ENCODE measurements at places on chromosomes 7 and 10.

DNA sequence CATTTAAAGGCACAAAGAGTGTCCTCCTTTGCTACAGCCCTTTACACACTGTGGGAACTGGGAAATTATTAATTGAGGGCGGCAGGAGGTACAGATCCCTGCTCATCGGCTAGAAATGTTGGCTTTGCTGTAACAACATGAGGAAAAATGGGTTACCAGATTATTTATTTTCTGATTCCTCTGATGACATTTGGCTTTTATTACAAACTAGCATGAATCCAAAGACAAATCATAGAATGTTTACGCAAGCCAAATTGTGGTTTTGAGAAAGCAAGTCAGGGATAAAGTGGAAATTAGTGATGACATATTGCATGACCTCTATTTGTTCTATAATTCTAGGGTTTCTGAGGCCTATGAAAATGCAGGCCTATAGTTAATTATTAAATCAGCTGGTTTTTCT, 126.1 kb upstream of the TMEM196 start:
- DNase-seq = no peak

- DNase-seq = no peak
These were observed 395.4 kb downstream of the GATA3 start for GRCh38 chr10:8449909-8450308.

DNA sequence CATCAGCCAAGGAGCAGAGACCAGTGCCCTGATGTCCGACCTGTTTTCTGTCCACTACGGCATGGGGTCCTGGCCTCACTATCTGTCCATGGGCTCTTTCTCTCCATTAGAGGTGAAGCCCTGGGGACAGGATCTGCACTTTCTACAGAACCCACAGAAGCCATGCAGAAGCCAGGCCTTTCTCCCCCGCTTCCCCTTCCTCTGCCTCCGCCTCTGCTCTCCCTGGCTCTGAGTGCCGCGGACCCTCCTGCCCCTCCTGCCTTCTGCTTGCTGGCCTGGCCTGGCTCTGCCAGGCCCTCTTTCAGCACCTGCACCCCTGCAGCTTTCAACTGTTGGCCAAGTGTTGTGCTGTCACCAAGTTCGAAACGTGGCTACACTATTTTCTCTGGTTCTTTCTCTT, 439.8 kb upstream of the ZMIZ1 start:
- DNase-seq = no peak

DNA sequence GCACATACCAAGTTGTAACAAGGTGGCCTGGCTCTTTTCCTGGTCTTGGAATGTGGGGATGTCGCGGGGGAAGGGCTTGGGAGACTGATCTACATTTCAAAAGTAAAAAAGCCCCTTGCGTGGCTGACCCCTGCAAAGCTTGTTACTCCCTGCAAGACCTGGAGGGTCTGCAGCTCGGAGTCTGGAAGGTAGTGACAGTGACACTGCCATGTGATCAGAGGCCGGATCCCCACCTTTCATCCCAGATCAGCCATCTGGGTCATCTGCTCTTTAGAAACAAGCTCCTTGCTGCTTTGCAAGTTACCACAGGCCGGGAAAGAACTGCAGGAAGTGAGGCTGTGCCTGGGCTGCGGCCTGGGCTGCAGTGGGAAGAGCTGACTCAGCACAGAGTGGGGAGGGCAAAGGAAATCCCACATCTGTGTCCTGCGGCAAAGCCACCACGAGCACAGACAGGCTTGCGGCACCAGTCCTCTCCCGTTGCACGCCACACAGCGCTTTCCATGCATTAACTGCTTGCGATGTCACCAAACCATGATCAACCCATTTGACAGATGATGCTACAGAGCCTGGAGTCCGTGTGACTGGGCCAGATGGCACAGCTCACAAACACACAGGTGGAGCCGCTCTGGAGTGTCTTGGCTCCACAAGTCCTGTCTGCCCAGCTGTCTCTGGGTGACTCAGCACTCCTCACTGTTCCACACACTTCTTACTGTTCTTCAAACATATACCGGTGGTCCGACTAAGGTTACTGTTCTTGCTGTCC, 97.7 kb downstream of the SH3PXD2A start:
- DNase-seq = no peak

DNA sequence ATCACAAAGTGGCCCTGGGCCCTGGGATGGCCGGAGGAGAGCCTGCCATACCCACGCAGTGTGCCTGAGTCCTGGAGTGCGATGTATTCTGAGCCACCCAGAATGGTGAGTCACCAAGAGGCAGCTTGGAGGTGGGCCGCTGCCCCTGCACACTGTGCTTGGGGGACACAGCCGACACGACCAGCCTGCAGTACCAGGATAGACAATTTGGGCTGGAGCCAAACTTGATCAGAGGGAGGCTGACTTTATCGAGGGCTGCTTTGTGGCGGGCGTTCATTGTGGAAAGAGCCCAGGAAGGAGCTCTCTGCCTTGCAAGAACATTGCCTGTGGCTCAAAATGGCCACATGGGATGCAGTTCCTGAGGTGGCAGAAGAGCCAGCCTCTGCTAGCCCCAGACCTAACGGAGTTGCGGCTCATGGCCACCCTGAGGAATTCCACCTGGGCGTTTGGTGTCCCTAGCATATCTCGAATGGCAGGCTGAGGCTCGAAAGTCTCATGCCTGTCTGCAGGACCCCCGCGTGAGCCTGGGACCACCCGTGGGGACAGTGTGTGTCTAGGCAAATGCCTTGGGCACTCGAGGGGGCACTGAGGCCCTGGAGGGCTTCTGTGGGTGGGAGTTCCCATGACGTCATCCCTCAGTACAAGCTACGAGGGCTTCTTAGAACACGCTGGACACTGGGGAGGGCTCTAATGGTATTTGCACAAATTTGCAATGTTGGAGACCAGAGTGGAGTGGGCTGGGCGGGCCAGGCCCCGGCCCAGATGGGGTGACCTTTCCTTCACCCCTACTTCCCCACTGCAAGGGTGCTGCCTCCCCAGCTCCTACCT, 79.7 kb downstream of the LHPP start:
- no peak for DNase-seq

DNA sequence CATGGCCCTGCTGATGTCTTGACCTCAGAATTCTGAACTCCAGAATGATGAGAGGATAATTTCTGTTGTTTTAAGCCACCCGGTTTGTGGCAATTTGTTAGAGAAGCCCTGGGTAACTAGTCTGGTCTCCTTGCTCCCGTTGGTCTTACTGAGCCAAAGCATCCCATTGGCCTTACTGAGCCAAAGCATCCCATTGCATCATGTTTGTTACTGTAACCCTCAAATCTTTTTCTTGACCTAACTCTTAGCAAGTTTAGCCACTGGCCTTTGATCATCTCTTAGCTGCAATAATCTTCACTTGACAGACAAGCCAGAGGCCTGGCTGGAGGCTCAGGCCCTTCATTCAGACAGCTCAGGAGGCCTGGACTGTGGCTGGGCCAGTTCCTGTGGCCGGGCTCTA, 21.8 kb downstream of the TBXAS1 start:
- no peak for DNase-seq

DNA sequence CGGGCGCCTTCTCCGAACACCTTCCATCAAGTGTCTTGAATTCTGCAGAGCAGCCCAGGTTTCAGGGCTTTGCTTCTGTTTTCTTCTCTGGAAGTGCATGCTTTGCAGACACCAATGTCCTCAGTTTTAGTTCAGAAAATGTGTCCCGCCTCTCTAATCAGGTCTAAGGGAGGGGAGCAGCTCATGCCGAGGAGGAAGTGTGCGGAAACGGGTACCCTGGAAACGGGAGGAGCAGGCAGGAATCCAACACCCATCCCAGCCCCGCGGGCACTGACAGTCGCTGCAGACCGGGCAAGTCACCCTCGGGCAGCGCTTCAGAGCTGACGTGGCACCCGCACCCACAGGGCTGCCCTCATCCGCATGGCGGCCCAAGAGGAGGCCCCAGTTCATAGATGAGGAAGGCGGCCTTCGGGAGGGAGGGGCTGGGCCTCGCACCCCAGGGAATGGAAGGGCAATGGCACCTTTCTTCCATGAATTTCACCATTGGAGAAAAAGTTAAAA, 338.7 kb downstream of the DNAJB6 start:
- no peak for DNase-seq

All from NCI-H1436 (cell line).